ENCODE measurements at places on chromosomes 11 and 22.

GRCh38 chr11:104369761-104370160 is 205.8 kb upstream of the PDGFD start:
- DNase-seq: no peak

DNA sequence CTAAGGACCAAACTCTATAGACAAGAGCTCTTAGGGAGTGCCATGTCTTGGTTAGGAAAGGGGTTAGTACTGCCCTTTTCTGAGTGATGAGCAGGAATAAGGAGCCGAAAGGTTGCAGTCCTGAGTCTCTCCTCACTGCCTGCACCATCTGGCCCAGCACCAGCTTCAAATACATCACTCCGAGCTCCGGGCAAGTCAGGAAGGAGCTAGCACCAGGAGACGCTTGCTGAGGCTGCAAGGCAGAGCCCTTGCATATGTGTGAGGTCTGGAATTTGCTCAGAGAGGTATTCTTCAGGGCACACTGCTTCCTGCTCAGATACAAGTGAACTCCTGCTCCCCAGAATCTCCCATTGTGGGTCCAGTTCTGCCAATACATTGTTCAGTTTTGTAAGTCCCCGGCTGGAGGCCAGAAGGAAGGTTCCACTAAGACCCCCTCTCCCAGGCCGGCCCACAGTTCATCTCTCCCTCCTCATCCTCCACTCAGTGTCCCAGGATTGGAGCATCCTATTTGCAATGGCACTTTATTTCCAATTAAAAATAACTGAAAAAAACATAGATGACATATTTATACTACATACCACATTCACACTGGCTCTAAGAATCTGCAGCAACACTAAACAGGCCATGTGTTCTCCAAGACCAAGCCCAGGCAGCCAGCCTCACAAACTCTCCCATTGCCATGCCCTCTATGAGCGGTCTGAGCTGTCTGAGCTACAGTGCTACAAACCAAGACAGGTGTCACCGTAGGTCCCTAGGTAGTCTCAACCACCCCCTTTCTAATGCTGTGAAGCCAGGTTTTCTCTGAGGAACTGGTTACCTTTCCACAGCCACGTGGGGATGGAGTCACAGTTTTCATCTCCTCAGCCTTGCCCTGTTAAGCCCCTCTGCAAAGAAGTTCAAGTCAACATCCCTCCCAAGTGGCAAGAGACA is 55.1 kb upstream of the SPATA19 start:
- no peak for DNase-seq

- DNase-seq: no peak
Measured at GRCh38 chr11:23765682-23766252, 731.1 kb upstream of the LUZP2 start.

DNA sequence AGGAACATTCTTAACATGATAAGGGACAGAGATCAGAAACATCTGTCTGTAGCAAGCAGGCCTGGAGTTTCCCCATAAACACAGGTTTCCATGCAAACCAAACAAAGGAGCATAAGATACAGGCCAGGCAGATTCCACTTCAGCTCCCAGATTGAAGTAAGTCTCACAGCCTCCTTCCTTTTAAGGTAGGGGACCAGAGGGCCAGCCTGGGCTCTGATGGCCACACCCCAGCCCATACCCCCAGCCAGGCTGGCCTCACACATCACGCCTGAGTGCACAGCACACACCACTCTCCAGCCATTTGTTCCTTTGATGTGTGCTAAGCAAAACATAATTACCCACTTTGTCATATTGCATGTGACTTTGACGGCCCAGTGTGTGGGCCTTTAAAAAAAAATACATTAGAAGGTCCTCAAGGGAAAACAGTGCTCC is 518.7 kb downstream of the NTM start:
- DNase-seq: peak; percentile 78

DNA sequence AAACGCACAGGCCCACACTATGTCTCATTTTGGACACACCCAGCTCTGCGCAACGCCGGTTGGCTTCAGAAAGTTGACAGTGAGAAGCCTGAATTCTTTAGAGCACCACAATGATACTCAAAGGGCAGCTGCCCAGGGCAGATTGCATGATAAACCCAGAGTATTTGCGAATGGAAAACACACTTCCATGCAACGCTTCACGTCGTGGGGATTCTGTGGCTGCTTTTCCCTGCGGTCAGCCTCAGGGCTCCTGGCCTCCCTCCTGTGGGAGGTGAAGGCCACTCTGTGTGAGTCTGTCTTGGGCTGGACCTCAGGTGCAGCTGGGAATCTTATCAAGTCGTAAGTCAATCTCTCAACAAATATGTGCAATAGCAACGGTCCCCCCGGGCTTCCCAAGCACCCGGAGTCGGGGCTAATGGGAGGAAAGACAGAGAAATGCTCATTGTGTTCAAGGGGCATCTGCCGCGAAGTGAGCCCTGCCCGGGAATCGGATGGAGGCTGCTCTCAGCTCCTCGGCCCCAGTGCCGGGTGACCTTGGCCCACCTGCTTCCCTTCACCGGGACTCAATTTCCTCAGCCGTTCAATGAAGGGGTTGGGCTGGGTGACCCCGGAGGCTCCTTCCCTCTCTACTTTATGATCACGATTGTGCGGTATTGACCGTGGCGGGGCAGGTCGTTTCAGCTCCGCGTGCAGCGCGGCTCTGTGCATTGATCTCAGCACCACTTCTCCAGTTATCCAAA is 623.6 kb downstream of the BRD1 start:
- no peak for DNase-seq

- DNase-seq: no peak
Measured at GRCh38 chr22:46428602-46429324, 93.2 kb downstream of the TRMU start.

GRCh38 chr11:45371251-45372115 is 85.3 kb upstream of the SYT13 start:
- no peak for DNase-seq

- DNase-seq: no peak
Measured at GRCh38 chr11:39220069-39220468, 2239.4 kb downstream of the LRRC4C start.

DNA sequence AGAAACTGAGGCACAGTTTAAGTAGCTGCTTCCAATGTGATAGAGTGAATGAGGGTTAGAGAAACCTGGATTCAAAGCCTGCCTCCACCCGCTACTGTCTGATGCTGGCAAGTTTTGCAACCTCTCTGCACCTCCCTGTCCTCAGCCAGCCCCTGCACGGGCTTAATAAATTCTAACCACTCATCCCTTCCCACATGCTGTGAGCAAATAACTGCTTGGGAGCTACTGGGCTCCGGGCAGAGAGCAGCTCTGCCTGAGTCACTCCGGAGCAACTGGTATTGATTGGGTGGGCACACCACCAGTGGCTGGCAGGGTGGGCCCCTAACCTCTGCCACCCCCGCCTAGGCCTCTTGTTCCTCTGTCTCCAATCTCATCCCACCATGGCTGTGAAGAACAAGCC is 104.3 kb upstream of the SYT13 start:
- DNase-seq: no peak

- DNase-seq: no peak
Measured at GRCh38 chr11:57205041-57205641, 23.4 kb downstream of the LRRC55 start.

DNA sequence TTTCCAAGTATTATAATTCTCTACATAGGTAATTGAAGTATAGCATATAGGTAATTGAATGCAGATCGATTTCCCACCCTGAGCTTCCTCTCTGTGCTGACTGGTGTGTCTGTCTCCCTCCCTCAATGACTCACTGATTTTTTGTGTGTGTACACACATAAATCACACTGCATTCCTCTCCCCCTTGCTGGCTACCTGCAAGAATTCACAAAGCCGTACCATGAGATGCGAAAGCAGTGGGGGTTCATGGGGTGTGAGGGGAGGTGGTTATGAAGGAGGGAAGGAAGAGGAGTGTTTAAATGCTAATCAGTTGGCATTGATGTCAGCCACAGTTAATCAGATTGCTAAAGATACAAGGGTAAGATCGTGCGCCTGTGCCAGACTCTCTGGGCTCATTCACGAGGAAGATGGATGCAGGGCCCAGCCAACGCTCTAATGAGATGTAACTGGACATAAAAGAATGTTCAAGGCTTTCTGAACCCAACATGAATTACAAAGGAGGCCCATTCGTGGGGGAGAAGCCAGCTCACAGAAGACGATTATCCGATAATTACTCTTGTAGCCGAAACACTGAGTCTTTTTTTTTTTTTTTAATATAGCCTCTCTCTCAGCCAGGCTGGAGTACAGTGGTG is 107.4 kb downstream of the SEZ6L start:
- no peak for DNase-seq

DNA sequence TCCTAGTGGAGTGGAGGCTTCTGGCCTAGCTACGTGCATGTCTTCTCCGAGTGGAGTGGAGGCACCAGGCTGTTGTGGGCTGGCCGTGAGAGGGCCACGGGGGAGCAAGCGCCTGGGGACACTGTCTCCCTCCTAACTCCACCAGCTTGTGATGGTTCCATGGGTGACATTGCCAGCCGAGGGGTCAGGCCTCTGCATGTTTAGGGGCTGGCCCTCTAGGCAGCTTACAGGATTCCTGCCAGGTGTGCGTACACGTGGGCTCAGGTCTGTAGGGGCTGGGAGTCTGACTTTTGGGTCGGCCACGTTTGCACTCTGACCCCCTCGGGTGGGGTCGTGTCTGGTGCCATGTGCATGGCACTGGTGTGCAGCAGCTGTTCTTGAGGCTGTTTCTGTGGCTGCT is 31.6 kb downstream of the TBC1D22A start:
- no peak for DNase-seq

DNA sequence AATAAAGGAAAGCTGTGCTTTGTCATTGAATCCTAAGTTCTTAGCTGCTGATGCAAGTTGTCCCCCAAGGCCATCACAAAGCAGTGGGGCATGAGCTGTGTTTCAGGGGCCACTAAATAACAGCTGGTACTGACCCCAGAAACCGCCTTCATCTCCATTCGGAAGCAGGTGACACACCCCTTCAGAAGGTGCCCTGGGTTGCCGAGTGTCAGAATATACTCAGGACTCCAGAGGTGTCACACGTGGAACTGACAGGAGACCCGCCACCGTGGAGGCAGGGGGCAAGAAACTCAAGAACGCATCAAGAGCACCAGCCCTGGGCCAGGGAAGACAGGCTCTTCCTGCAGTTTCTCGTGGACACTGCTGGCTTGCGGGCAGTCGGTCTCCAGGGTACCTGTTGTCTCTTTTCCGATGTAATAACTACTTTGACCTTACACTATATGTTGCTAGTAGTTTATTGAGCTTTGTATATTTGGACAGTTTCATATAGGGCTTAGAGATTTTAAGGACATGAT is 41.5 kb downstream of the PPP2R1B start:
- DNase-seq: no peak

DNA sequence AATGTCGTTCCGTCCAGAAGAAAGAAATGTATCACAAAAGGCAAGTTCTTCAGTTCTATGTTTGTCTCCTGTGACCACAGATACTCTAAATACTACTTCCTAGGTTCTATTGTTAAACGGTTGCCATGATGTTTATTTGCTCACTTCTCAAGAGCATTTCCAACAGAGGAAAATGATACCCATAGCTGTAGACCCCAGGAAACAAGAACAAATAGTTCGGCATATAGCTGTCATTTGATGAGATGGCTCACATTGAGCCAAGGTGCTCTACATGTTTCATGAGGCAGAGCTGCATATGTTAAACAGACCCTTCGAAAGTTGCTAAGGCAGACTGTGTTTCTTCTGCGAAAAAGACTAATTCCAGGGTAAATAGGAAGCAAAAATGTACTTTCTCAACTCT is 15.4 kb upstream of the ANGPTL5 start:
- DNase-seq: no peak

DNA sequence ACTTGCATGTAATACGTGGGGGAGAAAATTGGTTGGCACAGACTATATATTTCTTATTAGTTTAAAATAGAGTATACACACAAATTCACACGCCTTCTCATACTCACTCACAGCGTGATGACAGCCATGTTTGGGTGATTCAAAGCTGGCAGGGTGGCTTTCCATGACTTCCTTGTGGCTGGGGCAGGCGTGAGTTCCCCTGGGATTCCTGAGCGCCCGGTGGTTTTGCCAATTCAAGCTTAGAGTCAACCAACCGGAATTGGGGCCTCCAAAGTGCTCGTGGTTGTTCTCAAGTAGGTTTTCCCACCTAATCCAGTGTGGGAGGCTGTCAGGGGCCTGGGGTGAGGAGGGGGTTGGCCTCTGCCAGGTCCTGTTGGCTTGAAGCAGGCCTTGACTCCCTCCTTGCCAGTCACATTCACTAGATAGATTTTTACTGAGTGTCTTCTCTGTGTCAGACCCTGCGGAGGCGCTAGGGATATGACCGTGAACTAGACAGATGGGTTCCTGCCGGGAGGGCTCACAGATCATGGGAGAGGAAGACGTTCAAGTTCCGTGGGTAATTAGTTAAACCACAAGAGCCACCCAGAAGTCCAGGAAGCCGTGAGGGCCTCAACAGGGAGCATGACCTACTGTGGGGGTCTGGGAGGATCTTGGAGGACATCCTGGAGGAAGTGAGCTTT is 11.5 kb downstream of the PKNOX2 start:
- no peak for DNase-seq

DNA sequence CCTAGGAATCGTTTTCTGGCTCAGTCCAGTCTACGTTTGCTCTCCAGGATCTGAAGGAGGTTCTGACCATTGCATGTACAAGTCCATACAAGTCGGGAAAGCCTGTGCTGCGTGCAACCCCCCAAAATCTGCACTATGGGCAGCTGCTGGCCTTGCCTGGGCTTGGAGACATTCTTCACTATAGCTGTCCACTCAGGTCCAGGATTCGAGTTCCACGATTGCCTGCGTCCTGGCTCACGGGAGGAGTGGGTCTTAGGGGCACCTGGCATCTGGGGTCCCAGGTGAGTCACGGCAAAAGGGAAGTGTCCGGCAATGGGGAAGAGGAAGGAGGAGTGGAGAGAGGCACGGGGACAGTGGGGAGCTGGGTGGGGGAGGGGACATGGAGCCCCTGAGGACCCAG is 563.0 kb downstream of the BRD1 start:
- DNase-seq: no peak

DNA sequence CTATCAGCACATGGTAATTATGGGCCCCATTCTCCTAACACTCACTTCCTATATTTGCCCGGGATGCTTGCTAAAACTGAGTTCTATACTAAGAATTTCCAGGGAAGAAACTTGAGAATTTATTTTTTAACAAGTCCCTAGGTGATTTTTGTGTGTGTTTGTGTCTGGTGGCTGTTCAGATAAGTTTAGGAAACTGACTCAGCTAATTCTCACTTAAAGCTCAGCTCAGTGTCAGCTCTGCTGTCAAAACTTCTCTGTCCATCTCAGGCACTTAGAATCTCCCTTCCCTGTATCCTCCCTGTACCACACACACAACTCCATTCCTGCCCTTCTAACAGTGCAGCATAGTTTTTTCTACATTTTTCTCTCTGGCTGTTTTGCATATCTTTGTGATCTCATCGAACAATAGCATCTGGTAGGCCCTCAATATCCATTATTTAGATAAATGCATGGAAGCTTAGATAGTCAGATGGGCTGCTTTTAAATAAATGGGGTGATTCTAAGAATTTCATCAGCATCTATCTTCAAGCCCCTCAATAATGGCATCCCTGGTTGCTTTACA is 69.3 kb downstream of the PIWIL4 start:
- DNase-seq: no peak
